ENCODE measurements at places on chromosomes 3 and 15. TPM values are rescaled to one million over a fixed set of nuclear protein-coding genes. Genes with fewer than 3 reads are reported as not detected.

The CPN2 gene
- total RNA-seq = 0.29 TPM

DNA sequence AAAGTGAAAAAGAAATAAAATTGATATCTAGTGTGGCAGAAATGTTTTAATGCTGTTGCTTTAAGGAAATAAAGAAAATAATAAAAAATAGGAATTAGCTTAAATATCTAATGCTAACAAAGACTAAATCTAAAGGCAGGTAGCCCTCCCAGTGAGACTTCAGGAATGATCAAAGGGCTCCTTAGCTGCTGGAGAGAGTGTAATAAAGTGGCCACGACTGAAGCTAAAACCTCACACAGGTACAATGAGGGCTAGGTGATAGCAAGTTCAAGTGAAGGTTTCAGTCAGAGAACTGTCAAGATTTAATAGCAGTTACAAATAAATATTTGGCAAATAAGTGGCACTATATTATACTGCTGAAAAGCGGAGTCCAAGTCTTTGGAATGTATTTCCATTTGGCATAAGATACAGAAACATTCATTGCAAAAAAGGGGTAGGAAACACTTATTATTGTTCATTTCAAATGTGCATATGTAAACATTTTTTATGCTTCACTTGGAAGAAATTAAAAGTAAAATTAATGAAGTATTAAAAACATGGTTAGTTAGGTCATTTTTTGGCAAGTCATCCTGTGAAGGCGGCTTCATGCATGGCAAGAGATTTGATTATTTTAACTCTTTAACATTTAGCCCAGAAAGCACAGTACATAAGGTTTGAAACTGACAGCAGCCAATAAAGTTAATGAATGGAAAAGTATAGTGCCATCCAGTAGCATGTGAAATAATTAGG lies 168.2 kb downstream of the ECT2 start:
- no peaks in the 10 kb centered on the region for H3K4me1 ChIP-seq
- no peaks in the 10 kb centered on the region for H3K27me3 ChIP-seq
- DNase-seq = no peak
- no peaks in the 10 kb centered on the region for H3K36me3 ChIP-seq
- H3K4me3 ChIP-seq = no peak overlapping the region

GRCh38 chr3:62371720-62372591 lies 1.4 kb downstream of the FEZF2 start:
- no peak overlapping the region for H3K4me3 ChIP-seq
- H3K4me1 ChIP-seq = no peaks in the 10 kb centered on the region
- no peaks in the 10 kb centered on the region for H3K36me3 ChIP-seq
- DNase-seq = no peak

The CCDC39 gene
- not detected for total RNA-seq
